ENCODE measurements at places on chromosomes 6 and 20. TPM values are rescaled to one million over a fixed set of nuclear protein-coding genes. Genes with fewer than 3 reads are reported as not detected.

PTCHD4 gene
- total RNA-seq, result not detected

METTL24 gene
- total RNA-seq, result 15.7 TPM

PI16 gene
- total RNA-seq, result 16.2 TPM

CALHM4 gene
- total RNA-seq, result not detected

ZNF391 gene
- total RNA-seq, result 1.9 TPM

PNPLA1 gene
- 0.14 TPM for total RNA-seq

EFCAB8 gene
- 0.20 TPM for total RNA-seq

ZC3H12D gene
- total RNA-seq, result 1.6 TPM

TOX2 gene
- 4.5 TPM for total RNA-seq

FITM2 gene
- 10.9 TPM for total RNA-seq

PTK6 gene
- total RNA-seq, result 11.0 TPM

DEFB132 gene
- total RNA-seq, result not detected

RSPO3 gene
- total RNA-seq, result 3.4 TPM

BACH2 gene
- total RNA-seq, result 2.6 TPM

KIAA0408 gene
- 6.8 TPM for total RNA-seq

TNFRSF21 gene
- total RNA-seq, result 64.7 TPM

GPR63 gene
- 1.6 TPM for total RNA-seq

DEFB124 gene
- 0.81 TPM for total RNA-seq
